Left lobe of liver (tissue), 2 donors: ENCODE measurements at places on chromosomes 7 and 10. TPM values are rescaled to one million over a fixed set of nuclear protein-coding genes. Genes with fewer than 3 reads are reported as not detected.

CXCL12 gene
- 50.3 TPM for total RNA-seq

HOXA6 gene
- not detected for total RNA-seq

- peak; percentile 57 for DNase-seq
Measured at GRCh38 chr10:6014241-6014761, 37.0 kb upstream of the IL15RA start.

DNA sequence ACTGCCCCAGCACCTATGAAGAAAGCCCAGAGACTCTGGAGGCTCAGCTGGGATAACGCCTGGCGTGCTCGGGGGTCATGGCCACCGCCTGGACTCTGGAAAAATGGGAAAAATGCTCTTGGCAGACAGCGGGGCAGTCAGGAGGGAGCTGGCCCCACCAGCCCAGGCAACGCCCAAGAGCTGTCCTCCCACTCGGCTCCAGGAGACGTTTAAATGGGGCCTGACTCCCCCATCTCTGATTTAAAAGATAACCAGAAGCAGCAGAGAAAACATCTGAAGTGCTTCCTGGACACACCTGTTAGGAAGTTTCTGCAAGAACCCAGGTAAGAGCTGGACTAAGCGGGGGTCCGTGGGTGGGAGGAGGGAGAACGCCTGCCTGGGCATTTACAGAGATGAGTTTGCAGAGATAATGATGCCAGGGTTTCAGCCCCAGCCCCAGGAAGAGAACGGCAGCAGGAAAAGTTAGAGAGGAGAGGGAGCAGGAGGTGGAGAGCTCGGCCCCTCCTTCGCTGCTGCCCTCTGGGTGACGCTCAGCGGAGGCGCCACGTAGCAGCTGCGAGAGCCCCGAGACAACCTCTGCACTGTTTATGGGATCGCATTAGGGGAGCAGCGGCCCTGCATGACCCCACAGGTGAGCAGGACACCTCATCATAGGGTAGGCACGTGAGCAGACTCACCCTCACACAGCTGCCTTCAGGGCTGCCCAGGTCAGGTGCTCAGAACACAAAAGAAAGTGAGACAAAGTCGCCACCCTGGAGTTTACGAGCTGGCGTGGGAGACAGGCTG, 83.5 kb upstream of the INSIG1 start:
- no peak for DNase-seq

GRCh38 chr10:5529702-5530411, 5.1 kb downstream of the CALML3 start:
- peak; percentile 26 for DNase-seq

DNA sequence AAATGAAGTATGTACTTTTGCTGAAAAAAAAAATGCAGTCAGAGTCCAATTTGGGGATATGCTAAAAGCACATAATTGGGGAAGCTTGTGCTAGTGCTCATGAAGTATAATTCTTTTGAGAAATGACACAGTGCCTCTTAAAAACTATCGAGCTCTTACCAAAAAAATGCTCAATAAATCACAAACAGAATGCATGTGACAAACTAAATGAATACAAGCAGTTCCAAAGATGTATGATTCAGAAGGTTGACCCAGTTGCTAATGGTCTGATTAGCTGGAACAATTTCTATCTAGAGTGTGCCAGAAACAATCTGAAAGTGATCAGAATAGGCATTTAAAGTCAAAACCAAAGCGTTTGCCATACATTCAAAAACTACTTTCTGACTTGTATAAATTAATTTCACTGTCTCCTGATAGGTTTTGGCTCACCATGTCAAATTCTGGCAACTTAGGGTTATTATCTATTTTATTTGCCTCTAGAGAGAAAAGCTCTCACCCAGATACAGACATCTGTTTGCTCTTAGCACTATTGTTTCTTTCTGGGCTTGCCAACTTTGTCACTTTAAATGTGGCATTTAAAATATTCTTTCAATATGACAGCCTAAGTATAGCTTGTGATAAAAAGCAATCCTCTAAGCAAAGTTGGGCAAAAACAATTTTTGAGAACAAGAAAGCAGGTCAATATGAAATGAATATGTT, 114.7 kb upstream of the AHR start:
- DNase-seq, result no peak

- no peak for DNase-seq
Measured at GRCh38 chr10:123018531-123018930, 9.7 kb downstream of the ACADSB start.

DNA sequence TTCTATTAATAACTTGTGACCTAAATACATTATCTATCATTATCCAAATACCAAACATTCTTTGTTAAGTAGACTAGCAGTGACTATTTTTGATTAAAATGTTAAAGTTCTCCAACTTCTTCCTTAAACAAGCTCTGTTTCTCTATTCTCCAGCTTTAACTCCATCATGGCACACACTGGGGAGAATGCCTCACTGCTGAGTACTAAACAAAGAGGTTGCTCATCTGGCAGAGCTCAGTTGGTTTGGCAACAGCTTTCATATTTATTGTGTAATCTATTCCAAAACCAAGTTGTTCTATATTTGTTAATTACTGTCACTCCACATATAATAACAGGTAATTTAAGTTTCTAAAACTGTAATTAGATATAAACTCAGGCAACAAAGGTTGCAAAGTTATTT, 89.6 kb downstream of the USP6NL start:
- DNase-seq, result no peak

GRCh38 chr7:66586181-66586580, 42.5 kb upstream of the KCTD7 start:
- DNase-seq, result no peak

GRCh38 chr7:30285067-30285535, 704 bp downstream of the ZNRF2 start:
- peak; percentile 54 for DNase-seq

DNA sequence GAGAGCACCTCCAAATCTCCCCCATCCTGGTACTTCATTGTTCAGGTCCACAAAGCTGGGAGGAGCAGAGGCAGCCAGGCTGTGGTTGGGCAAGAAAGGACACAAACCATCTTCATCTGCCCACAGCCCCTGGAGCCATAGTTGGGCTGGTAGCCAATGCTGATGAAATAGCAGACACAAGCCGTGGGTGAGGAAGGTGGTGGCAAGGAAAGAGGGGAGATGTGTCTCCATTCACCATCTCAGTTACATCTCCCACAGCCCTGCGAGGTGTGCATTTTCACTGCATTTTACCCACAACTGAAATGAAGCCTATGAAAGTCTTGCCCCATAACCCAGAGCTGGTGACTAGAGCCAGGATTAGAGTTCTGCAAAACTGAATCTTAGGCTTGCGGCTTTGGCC, 35.0 kb downstream of the PIK3AP1 start:
- DNase-seq, result no peak
